ENCODE measurements at places on chromosomes 4 and X.

GRCh38 chr4:99762728-99763127 lies 53.9 kb upstream of the DAPP1 start:
- no peak for DNase-seq

- no peak for DNase-seq
Measured at GRCh38 chr4:115687052-115687755, 573.8 kb upstream of the NDST4 start.

GRCh38 chrX:135453381-135453780 lies 31.6 kb downstream of the SMIM10L2A start:
- no peak for DNase-seq

DNA sequence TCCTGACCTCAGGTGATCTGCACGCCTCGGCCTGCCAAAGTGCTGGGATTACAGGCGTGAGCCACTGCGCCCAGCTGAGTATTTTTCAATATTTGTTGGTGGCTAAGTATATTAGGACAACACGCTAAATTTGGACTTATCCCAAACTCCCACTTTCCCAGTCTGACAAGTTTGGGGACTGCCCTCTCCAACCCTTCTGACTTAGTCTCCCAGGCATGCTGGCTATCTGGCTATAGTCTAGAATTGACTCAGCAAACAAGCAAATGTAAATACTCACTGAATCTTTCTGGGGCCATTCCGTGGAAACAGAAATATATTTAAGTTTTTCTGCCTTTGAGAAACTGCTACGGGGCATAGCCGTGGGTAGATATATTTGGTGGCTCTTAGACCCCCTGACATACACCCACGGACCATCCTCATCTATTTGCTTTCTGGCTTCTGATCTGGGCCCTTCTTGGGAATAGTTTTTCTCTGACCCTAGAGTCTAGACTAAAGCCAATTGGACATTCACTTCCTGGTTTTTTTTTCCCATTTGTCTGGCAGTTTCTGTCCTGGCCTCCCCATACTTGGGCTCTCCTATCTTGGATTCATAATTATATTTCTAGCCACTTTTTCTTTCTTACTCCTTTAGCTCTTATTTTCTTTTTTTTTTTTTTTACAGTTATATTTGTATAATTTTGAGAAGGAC lies 11.3 kb upstream of the DOCK11 start:
- DNase-seq, result no peak

DNA sequence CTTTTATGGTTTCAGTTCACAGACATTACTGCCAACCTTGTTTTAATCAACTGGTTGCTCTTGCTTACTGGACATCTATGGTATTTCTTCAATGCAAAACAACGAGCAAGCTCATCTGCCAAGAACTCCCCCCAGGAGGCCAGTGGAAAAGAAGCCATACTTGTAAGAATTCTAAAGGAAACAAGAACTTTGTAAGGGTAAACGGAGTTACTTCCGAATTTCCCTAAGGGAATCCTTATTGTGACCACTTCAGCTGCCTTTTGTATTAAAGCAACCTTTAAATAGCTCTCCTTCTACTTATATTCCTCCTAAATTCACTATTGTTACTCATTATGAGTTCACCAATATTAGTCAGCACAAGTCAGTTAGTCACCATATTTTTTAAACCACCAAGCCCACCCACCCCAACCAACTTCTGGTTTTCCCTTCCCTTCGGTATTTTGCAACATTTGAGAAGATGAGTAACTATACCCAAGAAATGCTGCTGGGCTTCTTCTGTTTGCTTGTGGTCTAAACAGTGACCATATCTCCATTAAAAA lies 602.8 kb upstream of the DIPK2B start:
- DNase-seq, result no peak

DNA sequence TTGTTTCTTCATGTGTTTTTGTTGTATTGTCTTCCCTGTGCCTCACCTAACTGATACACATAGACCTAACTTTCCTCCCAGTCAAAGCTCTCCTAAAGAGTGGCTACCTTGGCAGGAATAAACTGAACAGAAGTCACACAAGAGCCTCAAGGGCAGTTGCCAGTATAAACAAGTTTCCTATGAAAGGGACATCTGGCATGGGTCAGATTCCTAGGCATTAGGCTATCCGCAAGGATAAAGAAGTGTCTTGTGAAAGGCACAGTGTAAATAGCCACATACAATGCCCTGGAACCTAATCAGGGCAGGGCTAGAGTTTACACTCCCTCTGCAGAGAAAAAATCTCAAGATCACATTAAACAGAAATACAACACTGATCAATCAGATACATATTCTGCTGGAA lies 220.8 kb downstream of the SPANXN3 start:
- no peak for DNase-seq

DNA sequence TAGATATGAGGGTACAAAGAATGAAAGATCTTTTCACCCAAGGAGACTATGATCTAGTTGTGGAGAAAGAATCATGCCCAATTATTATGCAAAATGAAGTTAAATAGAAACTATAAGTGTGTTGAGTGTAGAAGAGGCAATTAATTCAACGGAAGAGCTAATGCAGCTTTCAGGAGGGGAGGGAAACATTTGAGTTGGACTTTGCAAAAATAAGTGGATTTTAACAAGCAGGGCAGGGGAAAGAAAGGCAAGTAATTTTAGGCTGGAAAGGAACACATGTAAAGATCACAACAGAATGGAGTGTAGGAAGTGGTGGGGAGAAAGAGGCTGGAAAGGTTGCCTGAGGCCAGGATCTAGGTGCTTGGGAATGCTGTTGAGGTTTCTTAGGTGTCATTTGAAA lies 44.1 kb downstream of the KLHL15 start:
- no peak for DNase-seq

DNA sequence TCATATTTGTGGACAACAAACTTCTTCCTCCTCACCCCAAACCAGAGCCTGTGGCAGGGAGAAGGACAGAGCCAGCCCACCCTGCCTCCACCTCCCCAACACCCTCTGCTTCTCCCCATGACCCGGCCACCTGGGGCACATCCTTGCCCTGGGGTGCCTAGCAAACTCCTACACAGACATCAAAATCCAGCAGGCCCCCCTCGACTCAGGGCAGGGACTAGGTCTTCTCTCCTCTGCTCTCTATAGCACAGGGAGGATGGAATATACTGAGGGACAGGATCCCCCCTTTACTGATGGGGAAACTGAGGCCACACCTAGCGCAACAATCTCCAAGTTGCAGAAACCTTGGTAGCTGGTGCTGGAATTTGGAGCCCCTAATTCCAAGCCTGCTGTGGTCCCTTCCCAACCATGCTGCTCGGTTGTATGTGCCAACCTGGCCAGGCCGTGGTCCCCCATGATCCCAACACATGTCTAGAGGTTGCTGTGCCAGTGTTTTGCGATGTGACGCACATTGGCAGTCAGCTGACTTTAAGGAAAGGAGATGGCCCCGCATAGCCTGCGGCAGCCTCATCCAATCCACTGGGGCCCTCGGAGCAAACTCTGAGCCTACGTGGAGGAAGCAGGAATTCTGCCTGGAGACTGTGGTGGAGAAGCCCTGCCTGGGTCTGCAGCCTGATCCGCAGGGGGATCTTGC lies 53.9 kb upstream of the ADRA2C start:
- DNase-seq, result no peak

DNA sequence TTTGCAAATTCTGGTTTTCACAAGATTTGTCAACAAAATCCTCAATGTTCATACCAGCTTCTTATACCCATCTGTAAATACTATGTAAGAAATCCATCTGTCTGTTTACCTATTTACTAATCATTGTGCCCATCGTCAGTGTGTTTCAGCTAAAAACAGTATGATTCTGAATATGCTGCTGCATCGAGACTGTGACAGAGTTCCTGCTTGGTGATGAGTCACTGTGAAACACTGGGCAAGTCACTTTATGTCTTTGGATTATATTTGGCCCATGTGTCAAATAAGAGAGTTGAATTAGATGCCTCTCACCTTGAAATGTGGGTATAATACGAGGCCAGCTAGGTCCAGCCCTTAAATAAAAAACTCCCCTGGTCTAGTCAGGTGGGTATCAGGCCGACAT lies 79.3 kb downstream of the CBLL2 start:
- no peak for DNase-seq
